ENCODE measurements at places on chromosomes 1 and 21.

GRCh38 chr1:71994646-71995045 lies 287.7 kb downstream of the NEGR1 start:
- DNase-seq = no peak

GRCh38 chr1:110765640-110766335 lies 91.0 kb upstream of the KCNA3 start:
- DNase-seq = peak; percentile 39

- no peak for DNase-seq
These were observed 68.3 kb upstream of the ARHGAP29 start for GRCh38 chr1:94305704-94306103.

DNA sequence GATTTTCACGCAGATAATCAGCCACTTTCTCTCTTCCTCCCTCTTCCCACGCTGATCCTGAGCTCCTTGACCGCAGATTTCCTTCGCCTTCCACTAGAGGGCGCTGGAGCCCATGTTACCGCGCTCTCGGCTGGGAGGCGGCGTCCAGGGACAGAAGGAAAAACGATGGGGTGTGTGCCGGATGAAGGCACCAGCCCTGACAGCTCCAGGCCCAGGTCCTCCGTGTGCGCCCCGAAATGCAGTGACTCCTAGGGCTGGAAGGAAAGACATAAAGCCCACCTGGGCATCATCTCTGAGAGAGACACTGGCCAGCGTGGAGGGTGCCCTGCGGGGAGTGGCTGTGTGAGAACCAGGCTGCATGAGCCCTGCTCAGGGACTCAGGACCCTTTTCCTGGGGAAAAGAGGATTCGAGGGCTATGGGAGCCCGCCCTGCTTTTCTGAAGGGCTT lies 44.9 kb upstream of the CYP2J2 start:
- DNase-seq = peak; percentile 72

- no peak for DNase-seq
These were observed 4.5 kb downstream of the LIN9 start for GRCh38 chr1:226304291-226304955.

GRCh38 chr1:78096976-78097375 lies 51.2 kb downstream of the GIPC2 start:
- no peak for DNase-seq

DNA sequence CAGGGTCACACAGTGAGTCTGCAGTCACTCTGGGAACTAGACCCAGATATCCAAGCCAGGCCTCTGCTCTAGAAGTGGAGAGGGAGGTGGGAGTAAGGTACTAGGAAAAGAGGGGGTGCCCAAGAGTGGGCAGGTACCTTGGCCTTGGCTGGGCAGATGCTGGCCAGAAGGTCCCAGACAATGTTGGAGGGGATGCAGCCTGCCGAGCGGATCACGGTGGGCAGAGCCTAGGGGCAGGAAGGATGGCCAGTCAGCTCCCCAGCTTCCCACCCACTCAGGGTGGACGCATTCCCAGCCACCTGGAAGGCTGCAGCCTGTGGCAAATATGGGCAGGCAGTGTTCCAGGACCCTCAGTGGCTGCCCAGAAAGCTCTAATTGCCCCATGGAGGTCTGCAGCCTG lies 23.3 kb downstream of the SPOCD1 start:
- DNase-seq = no peak

DNA sequence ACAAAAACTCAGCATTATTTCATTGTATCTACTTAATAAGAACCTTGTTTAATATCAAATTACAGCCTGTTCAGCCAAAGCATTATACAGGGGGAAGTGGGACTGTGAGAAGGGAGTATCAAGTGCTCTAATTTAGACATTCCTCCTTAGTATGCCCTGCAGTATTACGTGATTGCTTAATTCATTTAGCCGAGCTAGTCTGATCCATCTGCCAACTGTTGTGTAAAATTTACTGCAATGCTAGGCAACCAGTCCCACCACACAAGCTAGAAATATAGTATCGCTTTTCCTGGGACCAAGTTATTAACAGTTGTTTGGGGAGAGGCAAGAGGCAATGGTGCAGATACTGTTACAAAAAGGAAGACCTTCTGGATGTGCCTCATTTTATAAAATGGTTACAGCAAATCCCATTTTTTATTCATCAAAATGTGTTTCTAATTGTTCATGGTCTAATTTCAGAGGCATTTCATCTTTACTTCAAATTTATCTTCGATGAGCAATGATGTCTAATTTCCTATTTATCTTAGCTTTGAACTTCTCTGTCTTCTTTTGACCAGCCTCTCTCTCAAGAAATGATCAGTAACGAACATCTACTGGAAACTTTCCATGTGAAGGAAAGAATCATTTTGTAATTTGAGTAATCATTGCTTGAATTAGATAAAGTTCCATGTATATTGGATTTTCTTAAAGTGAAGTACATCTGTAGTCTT lies 283.3 kb downstream of the DUSP10 start:
- DNase-seq = no peak

DNA sequence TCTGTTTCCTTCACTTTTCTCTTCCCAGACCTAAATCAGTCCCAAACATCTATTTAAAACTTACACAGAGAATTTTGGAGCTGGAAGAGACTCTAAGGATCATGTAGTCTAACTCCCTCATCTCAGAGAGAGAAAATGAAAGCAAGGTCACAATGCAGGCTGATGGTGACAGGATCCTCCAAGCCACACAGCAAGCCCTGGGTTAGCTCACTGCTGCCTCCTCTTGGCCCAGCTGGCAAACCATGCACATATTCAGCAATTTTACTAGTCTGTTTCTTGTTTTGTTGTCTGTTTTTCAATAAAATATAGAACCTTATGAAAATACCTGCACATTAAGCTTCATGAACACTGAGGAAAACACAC lies 27.7 kb upstream of the LY9 start:
- no peak for DNase-seq

All from NCI-H2171 (cell line).